ENCODE measurements at places on chromosomes 5 and 9.

DNA sequence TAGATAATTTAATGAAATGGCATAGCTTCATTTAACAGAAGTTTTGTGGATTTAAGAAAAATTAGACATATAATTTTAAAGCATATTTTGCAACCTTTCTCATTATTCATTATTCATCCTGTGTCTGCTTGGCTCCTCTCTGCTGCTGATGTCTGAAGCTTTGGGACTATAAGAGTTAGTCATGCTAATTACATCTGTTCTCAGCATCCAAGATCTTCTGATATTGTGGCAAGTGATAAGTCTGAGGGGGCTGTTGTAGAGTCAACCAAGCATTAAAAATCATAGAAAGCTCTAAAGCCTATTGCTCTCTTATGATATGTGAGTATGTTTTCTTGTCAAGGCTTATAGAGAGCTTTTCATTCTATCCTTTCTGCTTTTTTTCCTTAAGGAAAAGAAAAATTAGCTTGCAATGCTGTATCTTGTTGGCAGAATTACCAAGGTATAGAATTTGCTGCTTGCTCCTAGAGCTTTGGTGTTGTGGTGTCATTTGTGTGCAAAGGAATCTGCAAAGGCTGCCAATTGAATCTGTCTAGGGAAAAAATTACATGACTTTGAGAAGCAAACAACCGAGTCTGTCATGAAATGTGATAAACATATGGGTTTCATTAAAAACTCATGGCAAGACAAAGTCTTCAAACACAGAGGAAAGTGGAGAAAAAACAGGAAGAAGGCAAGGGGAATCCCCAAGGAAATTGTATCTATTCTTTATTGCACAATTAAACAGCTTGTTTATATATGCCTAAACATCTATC is 156.1 kb upstream of the DAB2 start:
- peak; percentile 91 for DNase-seq

DNA sequence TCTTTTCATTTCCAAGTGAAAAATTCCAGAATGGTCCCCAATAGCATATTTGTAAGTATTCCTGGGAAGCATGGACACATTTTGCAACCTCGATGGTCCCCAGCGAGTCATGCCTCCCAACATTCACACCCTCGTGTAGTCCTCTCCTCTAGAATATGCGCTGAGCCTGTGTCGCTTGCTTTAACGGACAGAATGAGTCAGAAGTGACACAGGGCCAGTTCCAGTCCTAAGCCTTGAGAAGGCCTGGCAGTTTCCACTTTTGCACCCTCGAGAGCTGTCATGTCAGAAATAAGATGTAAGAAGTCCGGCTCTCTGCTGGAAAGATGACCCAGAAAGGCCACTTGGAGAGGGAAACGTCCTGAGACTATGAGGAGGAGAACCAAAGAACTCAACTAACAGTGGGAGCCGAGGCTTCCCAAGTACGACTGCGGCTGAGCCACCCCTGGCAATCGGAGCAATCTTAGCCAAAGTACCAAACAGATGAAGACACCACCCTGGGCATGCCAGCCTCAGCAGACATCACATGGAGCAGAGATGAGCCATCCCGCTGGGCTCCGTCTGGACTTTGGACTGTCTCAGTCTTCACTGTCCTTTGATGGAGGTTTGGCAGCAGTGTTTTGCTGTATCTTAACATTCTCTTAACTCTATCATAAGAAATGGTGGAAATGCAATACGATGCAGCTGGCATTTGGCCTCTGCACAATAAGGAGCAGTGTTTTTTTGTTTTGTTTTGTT is 42.6 kb upstream of the GFPT2 start:
- no peak for DNase-seq

GRCh38 chr9:99031994-99032393 is 72.9 kb upstream of the TGFBR1 start:
- no peak for DNase-seq

- DNase-seq, result peak; percentile 79
Observed at GRCh38 chr5:74179179-74179578, 461.3 kb downstream of the ENC1 start.

DNA sequence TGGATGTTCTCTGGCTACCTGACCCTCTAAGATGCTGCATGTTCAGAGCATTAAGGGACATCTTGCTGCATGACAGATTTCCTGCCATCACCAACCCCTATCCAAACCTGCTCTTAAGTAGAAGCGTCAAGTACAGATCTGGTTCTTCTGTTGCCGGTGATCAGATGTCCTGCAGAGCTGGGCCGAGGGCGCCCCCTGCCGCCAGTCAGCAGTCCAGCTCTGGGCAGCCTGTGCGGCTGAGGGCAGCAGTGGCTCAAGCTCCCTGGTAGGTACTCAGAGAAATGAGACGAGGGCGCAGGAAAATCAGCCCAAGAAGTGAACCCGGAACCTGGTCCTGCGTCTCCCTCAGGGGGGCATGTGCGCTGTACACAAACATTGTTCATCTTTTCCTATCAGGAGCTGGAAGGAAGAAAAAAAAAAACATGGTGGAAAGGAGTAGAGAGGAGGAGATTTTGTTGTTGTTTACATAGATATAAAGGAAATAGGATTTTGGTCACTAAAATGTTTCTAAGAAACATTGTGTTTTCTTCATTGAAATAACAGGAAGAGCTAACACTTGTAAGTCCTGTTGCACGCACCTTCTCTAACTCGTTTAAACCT is 95.8 kb downstream of the CFAP90 start:
- peak; percentile 25 for DNase-seq

GRCh38 chr5:141747152-141748141 is 65.4 kb upstream of the ARAP3 start:
- peak; percentile 15 for DNase-seq

- peak; percentile 93 for DNase-seq
Observed at GRCh38 chr5:67299231-67299735, 102.7 kb upstream of the CD180 start.

GRCh38 chr9:89442501-89442978 is 55.4 kb downstream of the SEMA4D start:
- DNase-seq, result no peak

Measured in AG10803 (cell line).